ENCODE measurements at places on chromosomes 2 and 18.

DNA sequence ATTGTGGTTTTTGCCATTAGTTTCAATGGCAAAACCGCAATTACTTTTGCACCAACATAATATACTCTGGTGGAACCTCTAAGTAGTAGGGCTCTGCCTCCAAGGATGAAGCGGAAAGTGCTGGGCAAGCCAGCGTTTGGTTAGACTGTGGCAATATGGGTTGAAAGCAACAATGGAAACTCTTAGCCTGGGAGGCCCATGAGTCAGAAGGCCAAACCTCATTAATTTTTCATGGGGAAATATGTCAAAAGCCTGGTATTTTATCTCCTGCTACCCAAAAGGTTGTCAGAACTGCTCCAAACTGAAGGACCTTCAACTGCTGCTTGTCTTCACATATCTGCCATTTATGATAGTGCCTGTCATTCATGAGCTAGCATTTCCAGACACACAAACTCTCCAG lies 179.1 kb upstream of the CYP26B1 start:
- no peak for DNase-seq

DNA sequence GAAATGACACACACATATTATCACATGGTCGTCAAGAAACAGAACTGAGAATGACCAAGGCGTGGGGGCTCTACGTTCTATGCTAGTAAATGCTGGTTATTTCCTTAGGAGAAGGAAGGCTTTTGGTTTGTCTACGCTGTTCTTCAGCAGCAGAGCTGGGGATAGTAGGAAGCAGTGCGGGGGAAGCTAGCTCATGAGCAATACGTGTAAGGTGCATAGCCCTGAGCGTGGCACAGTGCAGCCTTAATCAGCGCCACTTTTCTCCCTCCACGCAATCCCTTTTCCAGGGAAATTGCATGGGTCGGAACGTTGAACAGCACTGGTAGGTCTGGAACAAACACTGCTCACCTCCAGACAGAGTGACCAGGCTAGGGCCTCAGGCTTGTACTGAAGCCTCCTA lies 199.6 kb upstream of the FBXO11 start:
- DNase-seq: peak; percentile 22

DNA sequence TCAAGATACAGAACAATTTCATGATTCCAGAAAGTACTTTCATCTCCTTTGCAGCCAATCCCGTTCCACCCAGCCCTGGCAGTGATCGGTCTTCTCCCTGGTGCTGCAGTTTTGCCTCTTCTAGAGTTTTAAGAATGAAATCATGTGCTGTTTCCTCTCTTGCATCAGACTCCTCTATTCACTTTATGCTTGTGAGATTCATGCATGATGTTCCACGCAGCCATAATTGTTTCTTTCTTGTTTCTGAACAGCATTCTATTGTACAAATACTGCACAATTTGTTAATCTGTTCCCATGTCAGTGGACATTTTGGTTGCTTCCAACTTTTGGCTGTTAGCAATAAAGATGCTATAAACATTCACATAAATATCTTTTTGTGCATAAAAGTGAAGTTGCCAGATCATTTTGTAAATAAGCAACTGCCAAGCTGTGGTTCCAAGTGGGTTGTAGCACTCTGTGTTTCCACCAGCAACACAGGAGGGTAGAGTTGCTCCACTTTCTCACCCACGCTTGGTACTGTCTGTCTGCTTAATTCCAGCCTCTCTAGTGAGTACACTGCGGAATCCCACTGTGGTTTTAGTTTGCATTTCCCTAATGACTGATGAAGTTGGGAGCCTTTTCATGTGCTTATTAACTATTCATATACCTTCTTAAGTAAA lies 104.5 kb downstream of the TWIST2 start:
- peak; percentile 80 for DNase-seq

GRCh38 chr2:83744855-83745254 lies 714.2 kb downstream of the SUCLG1 start:
- DNase-seq: no peak

- peak; percentile 70 for DNase-seq
These were observed 32.1 kb upstream of the INSIG2 start for GRCh38 chr2:118056165-118056534.

- DNase-seq: peak; percentile 64
These were observed 66.5 kb downstream of the DTNB start for GRCh38 chr2:25606892-25607291.

DNA sequence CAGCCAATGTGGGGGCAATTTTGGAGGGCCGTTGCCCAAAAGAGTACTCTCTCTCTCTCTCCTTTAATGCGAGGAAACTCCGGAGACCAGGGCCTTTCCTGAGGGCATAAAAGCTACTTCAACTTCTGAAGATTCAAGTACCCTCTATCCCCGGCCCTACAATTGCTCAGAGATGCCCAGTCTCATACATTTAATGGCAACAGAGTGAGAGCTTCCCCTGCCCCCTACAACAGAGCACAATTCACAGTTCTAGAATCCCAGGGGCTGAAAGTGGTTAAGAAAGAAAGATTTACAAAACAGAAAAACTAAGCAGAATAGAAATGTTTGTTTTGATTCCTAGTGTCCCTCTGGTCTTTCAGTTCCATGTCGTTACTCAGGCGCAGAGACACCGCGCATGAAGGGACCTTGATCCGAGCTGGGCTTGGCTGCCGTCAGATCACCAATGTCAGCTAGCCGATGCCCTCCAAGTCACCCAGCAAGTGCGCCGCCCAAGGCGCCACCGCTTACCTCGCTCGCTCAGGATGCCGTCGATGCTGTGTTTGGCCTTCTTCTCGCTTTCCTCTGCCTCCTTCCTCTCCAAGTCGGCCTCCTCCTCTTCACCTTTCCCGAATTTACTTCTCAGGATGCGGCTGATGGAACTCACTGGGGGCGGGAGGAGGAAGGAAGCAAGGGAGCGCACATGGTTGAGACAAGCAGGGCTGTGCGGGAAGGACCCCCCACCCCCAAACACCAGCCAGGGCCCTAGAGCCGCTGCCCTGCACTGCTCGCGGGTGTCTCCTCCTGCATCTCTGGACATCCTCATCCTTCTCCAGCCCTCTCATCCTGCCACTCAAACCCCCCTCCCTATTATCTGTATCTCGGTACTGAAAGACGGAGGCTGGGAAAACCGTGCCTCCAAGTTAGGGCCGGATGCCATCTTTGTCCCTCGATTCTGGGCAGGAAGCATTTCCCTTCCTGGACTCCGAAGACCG lies 4.9 kb downstream of the PAX3 start:
- DNase-seq: no peak
